ENCODE measurements at places on chromosomes 1 and 21.

GRCh38 chr1:6597777-6598131 lies 4.9 kb downstream of the KLHL21 start:
- no peak for DNase-seq

DNA sequence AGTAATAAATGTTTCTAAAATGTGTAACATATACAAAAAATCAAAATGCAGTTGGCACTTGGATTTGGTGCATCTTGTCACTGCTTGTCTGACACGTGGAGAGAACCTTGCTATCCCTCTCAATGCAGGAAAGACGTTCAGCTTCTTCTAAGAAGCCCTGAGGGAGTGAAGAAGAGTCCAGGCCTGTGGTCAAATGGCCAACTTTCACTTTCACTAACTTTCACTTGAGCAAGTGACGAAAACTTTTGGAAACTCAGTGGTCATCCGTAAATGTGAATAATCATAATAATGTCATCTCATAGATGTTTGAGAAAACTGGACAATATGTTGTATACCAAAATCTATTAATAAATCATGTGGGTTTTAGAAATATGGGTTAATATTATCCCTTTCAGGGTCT lies 61.9 kb downstream of the ERG start:
- no peak for DNase-seq

GRCh38 chr1:33823401-33823800 lies 40.5 kb upstream of the HMGB4 start:
- DNase-seq: no peak

DNA sequence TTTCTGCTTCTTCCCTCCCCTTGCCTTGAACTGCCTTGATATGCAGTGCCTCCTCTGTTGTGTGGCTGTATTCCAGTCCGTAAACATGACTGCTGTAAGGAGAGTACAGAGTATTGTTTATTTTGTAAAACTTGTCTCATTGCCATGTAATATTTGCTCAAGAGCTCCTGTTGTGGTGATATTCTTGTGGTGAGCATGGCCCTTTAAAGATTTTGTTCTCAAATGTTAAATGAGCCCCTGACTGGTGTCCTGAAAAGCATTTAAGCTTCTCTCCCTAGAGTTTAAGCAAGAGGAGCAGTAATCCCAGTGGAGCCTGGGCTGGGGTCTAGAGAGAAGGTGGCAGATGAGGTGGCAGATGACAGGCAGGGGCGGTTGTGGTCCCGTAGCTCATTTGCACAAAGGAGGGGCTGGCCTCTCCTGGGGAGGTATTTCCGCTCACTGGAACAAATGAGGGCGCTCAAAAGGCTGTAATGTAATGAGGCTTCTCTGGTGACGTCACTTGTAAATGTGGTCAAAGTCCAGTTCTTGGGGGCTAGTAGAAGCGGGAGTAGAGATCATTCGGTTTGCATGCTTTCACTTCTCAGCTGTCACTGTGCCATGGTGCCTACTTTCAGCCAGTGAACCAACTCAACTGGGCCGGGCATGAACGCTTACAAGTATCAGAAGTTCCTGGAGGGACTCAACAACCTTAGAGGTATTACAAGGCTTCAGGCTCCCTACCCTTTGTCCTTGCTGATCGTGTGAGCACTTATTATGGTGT lies 46.0 kb upstream of the MACF1 start:
- DNase-seq: no peak

GRCh38 chr1:205763980-205764379 lies 11.3 kb downstream of the RAB29 start:
- DNase-seq: no peak

GRCh38 chr1:7387053-7387927 lies 383.8 kb upstream of the VAMP3 start:
- DNase-seq: no peak

GRCh38 chr1:206886831-206887230 lies 10.4 kb upstream of the IL24 start:
- DNase-seq: no peak

- no peak for DNase-seq
Observed at GRCh38 chr1:160366731-160367515, at the start of gene NHLH1. TSS of gene NHLH1 (plus strand) at chr1:160367071. CDS start at chr1:160370732, 3,661 bp downstream.

DNA sequence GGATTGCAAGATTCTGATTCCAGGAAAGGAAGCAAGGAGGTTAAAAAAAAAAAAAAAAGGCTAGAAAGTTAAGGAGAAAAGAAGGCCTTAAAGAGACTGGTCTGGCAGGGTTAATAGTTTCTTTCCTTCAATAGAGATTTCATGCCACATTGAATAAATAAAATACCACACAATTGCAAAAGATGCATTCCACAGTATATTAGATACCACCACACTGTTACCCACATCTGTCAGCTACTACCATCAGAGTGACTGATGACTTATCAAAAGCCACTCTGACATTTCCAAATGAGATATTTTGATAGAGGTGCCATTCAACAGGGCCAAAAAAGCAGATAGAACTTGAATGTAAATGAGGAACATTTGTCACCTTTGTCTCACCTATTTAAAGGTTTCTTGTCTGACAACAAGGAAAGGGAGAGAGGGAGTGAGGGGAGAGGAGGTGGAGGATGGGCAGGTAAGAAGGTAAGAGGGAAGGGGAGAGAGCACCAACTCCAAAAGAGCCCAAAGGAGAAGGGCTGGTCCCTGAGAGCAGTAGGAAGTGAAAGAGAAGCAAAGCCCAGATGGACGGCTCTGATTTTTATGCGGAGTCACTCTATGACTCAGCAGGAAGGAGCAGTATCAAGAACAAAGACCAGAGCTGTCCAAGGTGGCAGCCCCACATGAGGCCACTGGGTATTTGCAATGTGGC lies 38.3 kb downstream of the LRRN2 start:
- DNase-seq: no peak

DNA sequence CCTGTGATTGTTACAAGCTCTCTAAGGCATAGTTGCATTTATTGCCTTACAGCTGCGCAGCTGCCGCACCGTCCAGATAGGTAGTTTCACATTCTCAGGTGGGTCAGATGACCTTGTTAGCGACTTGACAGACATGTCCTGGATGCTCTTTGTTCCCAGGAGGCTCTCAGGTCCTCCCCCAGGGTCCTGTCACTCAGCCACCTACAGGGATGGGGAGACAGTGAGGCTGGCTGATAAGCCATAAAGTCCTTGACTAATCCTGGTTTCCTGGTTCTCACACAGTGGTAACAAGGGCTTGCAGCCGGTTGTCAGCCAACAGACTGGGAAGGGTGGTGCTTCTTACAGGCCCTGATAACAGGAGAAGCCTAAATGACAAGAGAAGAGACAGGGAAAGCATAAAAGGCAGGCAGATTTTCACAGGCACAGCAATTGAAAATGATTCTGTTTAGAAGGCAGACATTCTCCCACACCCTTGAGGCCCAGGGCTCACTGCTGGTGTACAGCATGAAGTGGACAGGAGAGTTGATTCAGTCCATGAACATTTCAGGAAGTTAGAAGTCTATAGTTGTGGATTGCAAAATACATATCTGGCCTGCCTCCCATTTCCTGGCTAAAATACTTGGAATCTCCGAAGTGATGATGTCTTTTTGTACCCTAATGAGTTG lies 2.9 kb downstream of the ARF1 start:
- DNase-seq: no peak

DNA sequence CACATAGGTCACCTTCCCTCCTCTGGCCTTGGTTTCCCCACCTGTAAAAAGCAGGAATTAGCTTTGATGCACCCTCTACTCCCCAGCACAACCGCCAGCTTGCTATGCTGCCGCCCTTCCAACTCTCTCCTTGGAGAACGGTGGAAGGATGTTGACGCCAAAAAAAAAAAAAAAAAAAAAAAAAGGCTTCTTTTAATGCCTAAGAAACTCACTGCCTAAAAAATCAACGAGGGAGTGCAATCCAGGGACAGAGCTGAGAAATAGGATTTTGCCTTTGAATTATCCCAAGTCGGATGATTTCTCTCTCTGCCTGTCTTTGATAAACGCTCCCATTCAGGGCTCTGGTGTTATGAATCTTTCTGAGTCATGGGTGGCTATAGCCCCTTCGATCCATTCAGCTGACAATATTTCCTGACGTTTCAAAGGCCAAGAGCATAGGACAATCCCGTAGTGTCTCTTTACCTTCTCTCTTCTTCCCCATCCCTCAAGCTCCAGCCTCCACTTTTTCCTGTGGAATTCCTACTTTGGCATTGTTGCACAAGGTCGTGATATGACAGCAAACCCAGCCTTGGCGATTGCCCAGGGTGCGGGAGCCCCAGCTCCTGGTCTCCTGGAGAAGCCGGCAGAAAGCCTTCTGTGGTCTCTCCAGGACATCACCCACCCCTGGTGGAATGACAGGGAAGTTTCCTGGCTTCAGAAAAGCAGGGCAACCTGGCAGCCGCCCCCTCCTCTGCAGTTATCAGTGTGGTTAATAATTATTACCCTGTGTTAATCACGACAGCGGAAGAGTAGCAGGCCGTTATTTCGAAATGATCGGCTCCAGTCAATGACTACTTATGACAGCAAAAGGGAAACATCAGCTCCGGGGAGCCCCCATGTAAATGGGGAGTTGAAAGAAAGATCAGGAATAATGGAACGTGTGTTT lies 8.0 kb upstream of the PLXNA2 start:
- DNase-seq: no peak

- DNase-seq: no peak
Observed at GRCh38 chr1:7643530-7643929, 127.6 kb upstream of the VAMP3 start.

GRCh38 chr21:28393279-28393678 lies 599.4 kb downstream of the LTN1 start:
- DNase-seq: peak; percentile 2

DNA sequence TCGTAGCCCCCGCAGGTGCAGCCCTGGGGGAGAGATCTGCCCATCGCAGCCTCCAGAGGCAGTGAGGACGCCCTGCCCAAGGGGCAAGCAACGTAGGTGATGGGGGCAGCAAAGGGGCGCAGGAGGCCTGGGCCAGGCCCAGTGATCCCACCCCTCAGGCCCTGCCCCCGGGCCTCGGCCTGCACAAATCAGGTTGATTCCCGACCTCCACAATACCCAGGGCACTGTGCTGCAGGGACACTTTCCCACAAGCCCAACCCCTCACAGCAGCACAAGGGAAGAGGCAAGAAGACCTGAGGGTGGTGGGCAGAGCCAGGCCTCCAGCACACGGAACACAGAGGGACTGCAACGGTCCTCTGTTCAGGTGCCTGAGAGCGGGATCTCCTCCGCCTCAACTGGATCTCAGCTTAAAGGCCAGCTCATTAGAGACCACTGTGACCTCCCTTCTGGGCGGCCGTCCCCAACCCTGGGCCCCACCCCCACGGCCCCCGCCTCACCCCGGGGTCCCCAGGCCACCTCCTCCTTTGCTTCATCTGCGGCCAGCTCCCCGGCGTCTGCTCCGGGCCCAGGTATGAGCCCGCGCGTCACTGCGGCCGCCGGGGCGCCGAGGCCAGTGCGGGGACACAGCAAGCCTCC lies 812 bp upstream of the ARF1 start:
- no peak for DNase-seq

- no peak for DNase-seq
Observed at GRCh38 chr1:220928725-220929300, 49.6 kb downstream of the HLX start.

GRCh38 chr1:62425041-62425440 lies 11.8 kb upstream of the USP1 start:
- no peak for DNase-seq

GRCh38 chr21:14559102-14559501 lies 13.0 kb upstream of the SAMSN1 start:
- DNase-seq: no peak

DNA sequence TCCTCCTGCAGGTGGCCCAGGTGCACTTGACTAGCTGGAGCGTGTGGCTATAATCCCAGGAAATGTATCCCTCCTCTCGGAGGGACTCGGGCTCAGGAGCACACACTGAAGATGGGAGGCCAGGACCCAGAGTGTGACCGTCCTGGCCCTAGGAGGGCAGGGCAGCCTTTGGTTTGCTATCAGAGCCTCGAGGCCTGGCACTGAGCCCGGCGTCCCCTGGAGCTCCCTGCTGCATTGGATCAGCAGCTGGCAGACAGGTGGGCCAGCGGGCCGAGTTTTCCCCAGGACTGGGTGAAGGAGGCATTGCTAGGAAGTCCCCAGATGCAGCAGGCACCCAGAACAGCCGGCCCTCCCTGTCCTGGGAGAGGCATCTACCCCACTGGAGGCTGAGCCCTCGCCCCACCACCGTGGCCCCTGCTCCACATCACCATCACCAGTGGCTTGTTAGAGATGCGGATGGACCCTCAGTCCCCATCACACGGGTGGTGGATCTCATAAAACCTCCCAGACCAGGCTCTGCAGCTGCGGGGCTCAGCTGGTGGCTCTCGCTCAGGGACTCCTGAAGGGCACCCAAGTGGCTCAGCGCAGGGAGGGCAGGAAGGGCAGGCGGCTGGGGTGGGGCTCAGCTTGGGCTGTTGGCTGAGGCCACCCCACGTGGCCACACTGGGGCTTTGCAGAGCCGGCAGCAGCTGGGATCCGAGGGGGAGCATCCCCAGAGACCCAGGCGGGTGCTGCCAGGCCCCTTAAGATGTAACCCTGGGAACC lies 32.7 kb upstream of the POFUT2 start:
- DNase-seq: no peak

GRCh38 chr1:69737527-69738185 lies 169.9 kb downstream of the LRRC7 start:
- DNase-seq: no peak

GRCh38 chr1:42753070-42753469 lies 13.0 kb upstream of the CLDN19 start:
- DNase-seq: no peak

GRCh38 chr1:22868331-22868730 lies 104.3 kb downstream of the LACTBL1 start:
- DNase-seq: no peak

GRCh38 chr1:37497832-37498231 lies 16.7 kb downstream of the MEAF6 start:
- no peak for DNase-seq
